ENCODE measurements at places on chromosomes 12 and 14.

GRCh38 chr12:26293612-26294011 is 98.2 kb downstream of the SSPN start:
- no peak for DNase-seq

- DNase-seq: no peak
Measured at GRCh38 chr14:50941151-50941550, 3.1 kb downstream of the PYGL start.

DNA sequence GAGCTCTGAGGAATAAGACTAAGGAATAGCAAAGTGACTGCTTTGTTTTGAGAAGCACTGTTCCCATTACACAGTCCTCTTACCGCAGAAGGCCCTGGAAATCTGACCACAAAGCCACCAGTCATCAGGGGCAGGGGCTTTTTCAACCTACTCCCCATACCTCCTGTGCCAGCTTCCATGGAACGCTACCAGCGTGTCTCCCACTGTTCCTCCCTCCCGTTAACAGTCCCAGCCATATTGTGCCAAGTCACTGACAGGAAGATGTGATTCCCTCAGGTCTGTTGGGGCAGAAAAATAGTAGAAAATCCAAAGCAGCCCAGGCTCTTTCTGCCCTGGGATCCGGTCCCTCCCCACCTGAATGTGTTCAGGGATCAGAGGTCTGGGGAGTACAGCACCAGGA is 46.6 kb upstream of the VPS33A start:
- no peak for DNase-seq

DNA sequence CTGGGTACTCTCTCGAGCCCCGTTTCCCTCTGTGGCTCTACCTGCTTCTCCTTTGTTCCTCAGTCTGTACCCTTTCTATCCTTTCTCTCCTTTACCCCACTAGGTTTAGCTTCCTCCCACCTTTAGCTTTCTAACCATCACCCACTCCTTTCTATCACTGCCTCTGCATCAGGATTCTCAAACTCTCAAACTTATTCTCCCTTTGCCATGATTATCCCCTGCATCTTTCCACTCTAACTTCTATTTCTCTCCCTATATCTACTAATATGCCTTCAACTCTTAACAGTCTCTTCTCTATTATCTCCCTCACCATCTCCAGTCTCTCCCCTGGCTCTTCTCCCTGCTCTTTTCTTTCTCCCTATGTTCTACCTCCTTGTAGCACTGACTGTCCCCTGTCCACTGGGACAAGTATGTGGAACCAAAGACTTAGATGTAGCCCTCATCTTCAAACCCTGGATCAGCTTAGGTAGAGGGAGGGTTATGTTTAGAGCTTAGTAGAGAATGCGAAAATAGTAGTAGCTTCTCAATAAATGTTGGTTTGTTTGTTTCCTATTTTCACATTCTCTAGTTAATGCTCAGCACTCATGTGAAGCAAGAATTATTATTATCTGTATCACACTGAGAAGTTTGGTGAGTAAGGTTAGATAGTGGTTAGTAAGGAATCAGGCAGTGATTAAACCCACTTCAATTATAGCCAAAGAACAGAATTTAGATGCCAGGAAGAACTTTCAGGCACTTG is 3.4 kb downstream of the GDF11 start:
- no peak for DNase-seq

DNA sequence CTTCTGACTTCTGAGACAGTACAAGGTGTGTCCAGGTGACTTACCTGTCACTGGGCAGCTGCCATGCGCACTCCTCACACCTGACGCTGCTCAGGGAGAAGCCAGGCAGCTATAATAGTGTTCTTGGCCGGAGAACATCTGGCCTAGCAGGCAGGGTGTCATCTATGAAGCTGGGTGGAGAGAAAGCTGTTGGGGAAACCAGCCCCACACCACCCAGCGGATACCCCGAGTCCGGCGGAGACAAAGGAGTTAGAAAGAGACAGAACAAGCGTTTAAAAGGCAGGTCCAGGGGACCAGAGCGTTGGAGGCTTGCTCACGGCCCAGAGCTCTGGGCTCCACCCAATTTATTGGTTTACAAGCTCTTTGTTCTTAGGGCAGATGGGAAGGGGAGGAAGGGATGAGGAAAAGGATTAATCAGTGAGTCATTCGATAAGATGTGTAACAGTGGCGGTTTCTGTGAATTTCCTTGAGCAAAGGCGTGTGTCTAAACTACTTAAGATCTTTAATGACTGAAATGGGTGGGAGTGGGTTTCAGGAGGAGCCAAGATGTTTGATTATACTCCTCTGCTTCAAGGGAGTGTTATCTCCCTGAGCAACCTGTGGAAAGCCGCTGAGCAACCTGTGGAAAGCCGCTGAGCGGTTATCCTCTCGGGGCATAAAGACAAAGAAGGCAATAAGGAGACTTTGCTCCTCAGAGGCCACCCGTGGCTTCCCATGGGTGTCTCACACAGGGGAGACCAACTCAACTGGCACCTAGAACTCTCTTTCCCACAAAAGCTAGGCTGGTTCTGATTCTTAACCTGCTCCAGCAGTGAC is at the start of gene GALNT8:
Gene GALNT8, plus strand, starts transcription at position 580 of the 816 bp plus-strand sequence. CDS start 278 bp downstream, outside the sequence.
- no peak for DNase-seq

Data from forelimb muscle (tissue), 1 donor.